Cortex of kidney (tissue), 1 donor: ENCODE measurements at places on chromosomes 3 and 15.

DNA sequence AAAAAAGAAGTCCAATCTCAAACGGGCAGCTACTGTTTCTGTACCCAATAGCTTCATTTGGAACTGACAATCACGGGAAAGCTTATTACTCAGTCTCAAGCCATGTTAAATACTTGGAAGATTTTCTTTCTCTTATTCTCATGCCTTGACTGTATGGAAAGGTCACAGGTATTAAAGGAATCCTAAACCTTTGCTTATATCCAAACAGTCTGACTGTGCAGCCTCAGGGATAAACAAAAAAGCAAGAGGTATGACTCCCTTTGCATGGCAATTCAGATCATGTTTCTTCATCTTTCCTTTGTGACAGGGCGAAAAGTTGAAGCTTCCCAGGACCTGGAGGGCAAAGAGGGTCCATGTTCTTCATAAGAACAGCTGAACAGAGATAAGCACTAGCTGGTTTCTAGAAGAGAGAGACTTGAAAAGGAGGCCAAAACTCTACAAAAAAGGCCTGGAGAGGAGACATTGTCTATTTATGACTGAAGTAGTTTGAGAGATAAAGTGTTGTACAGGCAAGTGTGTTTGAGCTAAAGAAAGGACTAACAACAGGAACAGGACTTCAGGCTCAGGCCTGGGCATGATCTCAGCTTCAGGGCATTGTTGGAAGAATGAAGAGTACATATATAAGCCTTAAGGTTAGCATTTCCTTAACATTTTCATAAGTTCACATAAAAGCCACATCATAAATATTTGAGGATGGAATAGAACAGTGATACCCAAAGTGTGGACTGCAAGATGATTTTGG, 231.0 kb upstream of the THRB start:
- no peak for DNase-seq

GRCh38 chr15:74374648-74375302, 7.3 kb upstream of the CYP11A1 start:
- no peak for DNase-seq

- no peak for DNase-seq
Measured at GRCh38 chr3:192812743-192813383, 85.5 kb upstream of the FGF12 start.

DNA sequence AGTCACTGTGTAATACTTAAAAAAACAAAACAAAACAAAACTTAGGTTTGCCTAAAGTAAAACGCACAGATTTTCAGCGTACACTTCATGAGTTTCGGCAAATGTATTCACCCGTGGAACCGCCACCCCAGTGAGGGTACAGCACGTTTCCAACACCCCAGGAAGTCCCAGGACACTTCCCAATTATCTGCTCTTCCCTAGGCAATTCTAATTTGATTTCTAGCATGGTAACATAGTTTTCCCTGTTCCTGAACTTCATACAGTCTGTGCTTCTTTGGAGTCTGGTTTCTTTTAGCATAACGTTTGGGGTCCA, 497 bp upstream of the CLASP2 start:
- DNase-seq = no peak

GRCh38 chr3:105862217-105862616, 6.6 kb downstream of the CBLB start:
- DNase-seq = no peak

DNA sequence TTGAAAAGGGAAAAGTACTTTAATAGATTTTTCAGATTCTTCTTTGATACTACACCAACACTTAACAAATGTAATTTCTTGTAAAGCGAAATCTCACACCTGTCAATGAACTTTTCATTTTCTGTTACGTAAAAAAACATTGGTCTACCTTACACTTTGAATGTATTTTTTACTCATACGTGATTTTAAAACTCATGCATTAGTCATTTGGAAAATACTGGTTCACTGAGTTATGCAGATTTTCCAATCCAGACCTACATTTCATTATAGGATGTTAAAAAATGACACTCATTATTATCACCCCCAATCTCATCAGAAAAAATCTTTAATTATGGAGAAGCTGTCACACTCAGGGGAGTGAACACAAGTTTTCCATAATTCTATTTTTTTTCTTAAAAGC, 14.7 kb downstream of the VPS39 start:
- DNase-seq = no peak

DNA sequence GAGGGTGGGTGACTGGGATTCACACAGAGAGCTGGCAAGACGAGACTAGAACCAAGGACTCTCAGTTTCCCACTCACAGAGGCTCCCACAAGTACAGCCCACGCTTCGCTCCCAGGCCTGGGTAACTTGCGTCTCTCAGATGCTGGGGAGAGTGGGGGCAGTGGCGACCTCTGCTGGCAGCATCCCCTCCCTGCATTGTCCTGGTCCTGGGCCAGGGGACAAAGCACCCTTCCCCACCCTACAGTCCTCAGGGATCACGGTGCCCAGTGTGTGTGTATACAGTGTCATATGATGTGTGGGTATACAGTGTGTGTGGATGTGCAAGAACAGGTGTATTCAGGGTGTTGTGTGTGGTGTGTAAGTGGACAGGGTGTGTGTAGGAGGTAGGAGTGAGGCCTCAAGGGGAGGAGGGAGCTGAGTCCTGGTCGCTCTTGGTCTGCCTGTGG, 12.8 kb downstream of the VILL start:
- no peak for DNase-seq

GRCh38 chr3:196813903-196814302, 53.8 kb upstream of the SENP5 start:
- DNase-seq = no peak

- DNase-seq = no peak
Measured at GRCh38 chr15:75620058-75620820, 5.3 kb downstream of the SNUPN start.

- DNase-seq = no peak
Measured at GRCh38 chr15:34334672-34335071, 2.9 kb downstream of the SLC12A6 start.

GRCh38 chr15:29331669-29332068, 62.0 kb upstream of the NSMCE3 start:
- DNase-seq = no peak

GRCh38 chr3:14560110-14560509, 20.0 kb upstream of the GRIP2 start:
- DNase-seq = no peak

GRCh38 chr15:84605554-84605882, 4.7 kb downstream of the ZSCAN2 start:
- DNase-seq = no peak

DNA sequence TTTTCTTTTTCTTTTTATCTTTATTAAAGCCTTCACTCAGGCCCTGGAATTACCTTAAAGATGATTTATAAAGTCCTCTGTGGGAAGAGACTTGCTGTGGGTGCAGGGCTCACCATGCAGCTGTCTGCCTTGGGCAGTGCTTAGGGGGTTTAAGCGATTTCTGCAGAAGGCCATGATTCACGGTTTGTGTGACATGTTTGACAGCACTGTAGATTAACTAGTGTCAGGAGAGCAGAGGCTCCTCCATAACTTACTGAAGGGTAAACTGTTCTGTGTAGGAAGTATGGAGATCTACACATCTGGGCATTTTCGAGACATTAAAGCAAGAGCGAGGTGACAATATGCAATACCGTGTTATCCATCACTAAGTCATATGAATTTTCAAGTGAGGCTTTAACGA, 137.7 kb downstream of the LRIG1 start:
- DNase-seq = no peak

- no peak for DNase-seq
Measured at GRCh38 chr15:41079717-41080116, 36.4 kb downstream of the INO80 start.

DNA sequence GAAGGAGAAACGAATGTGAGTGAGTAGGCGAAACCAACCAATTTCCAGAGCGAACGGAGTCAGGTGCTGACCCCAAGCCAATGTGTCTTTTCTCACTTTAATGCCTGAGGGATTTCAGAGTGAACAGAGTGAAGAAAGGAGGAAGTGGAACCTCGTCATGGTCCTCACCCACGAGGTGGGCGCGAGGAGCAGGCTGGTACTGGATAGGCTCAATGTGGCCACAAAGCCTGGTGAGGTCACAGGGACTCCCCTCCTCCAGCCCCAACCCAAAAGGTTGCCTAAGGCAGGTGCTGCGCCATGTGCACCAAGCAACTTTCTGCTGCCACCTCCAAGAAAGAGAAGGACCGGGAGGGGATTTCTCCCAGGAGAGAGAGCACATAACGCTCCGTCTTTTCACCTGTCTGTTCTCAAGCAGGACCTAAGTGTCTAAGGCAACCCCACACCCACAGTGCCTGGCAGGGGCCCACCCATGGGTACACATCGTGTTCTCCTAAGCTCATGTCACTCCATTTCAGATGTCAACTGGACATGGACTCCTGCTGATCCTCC, 3.8 kb downstream of the NRROS start:
- no peak for DNase-seq

DNA sequence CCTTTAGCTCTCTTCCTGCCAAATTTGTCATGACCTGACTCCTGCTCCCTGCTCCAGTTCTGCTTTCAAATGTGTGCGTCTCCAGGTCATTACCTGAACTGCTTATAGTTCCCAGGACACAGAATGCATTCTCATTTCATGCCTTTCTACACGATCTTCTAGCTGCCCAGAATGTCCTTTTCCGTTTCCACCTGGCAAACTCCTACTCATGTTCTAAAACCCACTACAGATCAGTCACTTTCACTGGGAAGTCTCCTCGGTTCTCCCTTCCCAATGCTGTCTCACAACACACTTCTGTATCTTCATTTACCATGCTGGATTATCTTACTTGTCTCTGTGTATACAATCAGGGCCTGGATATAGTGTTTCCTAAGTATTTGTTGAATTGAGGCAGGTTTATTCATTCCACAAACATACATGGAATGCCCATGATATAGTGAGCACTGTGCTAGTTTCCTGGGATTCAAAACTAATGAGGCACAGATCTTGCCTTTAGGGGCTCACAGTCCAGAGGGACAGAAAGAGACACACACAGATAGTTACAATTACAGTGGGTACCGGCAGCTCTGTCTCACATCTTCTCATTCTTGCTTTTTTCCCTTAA, 1.6 kb upstream of the NOX5 start:
- DNase-seq = no peak

GRCh38 chr3:156620260-156620659, 54.1 kb upstream of the TIPARP start:
- DNase-seq = no peak

DNA sequence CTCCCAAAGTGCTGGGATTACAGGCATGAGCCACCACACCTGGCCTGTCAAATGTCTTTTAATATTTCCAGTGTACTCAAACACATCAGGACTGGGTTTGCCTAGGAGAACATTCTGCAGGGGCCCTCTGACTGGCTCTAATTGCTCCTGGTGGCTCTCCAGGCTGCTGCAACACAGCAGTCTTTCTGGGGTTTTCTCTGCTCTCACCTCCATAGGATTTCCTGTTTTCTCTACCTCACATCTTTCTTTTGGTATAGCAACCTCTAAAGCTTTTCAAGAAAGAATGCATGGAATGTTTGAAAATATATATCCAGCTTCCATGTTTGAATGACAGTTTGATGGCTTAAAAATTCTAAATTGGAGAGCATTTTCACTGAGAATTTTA, 83.3 kb upstream of the IGSF10 start:
- DNase-seq = no peak

DNA sequence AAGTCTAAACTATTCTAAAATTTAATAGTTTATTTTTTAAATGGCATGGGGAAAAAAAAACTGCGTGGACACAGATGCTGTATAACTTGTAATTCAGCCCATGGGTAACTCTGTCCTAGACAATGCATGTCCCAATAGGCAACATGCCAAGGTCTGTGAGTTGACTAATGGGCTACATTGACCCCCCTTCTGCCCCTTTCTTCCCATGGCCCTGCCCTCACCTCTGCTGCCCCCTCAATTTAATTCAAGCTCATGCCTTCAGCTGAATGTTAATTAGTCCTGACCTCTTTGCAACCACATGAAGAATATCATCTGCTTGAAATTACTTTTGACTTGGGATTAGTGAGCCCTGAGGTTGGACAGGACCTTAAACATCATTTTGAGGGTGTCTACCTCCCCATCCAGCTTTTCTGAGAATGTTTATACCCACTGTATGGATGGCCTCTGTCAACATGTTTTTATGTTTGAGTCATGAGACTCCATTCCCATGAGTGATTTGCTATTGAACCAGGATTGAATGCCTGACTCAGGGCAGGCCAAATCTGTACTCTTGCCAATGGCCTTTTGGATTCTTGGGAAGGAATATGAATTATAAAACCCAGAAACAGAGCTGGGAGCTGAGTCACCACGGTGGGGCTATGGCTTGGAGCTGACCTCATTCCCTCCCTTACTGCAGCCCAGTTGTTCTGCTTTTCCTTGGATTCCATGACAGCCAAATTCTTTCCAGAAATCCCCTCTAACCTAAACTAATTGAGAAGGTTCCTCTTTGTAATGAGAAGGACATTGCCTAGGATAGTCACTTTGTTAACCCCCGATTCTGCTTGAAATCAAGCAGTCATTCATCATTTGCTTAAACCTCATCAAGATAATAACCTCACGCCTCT, 33.5 kb upstream of the PDE8A start:
- no peak for DNase-seq

DNA sequence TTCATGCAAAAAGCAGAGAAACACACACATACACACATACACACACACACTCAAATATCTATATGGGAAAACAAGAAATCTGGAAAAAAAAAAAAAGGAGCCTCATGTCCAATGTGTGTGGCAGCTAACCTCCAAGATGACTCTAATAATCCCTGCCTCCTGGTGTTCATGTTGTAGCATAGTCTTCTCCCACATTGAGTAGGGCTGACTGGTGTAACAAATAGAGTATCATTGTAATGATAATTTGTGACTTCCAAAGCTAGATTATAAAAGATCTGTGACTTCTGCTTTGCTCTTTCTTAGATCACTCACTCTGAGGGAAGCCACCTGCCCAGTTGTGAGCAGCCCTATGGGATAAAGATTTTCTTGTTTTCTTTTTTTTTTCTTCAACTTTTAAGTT, 130.9 kb upstream of the TNIK start:
- DNase-seq = no peak

- no peak for DNase-seq
Measured at GRCh38 chr3:135966271-135966961, 888 bp downstream of the PPP2R3A start.

DNA sequence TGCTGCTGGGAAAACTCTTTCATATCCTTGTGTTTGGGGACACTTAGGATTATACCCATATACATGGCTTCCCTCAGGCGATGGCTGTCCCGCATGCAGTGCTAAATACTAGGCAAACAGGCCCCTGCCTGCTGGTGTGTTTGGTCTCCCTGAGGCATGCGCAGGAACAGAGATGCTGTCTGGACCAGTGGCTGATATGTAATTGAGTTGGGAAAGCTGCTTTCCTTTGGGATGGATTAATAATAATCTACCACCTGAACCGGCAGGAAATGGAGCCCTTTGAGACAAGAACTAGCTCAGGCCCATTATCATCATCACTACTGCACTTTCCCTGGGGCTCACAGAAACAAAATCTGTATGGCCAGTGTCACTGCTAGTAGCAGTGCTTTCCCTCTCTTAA, 18.0 kb downstream of the ZDHHC3 start:
- no peak for DNase-seq

GRCh38 chr3:113117511-113118234, 93.7 kb upstream of the BOC start:
- no peak for DNase-seq

GRCh38 chr3:147701195-147701594, 292.0 kb downstream of the ZIC1 start:
- DNase-seq = no peak

- DNase-seq = no peak
Measured at GRCh38 chr3:123767009-123767372, 117.1 kb downstream of the MYLK start.
